Esophagus muscularis mucosa (tissue), 4 donors: ENCODE measurements at places on chromosomes 6 and 20. TPM values are rescaled to one million over a fixed set of nuclear protein-coding genes. Genes with fewer than 3 reads are reported as not detected.

SRSF12 gene
- 0.97 TPM for total RNA-seq

EFCAB8 gene
- not detected for total RNA-seq

GRCh38 chr20:16749573-16749972, 1.4 kb downstream of the OTOR start:
- no peaks in the 10 kb centered on the region for H3K27me3 ChIP-seq
- H3K4me3 ChIP-seq = no peak overlapping the region
- no peak for DNase-seq
- H3K27ac ChIP-seq = no peak overlapping the region
- no peaks in the 10 kb centered on the region for H3K4me1 ChIP-seq

DNA sequence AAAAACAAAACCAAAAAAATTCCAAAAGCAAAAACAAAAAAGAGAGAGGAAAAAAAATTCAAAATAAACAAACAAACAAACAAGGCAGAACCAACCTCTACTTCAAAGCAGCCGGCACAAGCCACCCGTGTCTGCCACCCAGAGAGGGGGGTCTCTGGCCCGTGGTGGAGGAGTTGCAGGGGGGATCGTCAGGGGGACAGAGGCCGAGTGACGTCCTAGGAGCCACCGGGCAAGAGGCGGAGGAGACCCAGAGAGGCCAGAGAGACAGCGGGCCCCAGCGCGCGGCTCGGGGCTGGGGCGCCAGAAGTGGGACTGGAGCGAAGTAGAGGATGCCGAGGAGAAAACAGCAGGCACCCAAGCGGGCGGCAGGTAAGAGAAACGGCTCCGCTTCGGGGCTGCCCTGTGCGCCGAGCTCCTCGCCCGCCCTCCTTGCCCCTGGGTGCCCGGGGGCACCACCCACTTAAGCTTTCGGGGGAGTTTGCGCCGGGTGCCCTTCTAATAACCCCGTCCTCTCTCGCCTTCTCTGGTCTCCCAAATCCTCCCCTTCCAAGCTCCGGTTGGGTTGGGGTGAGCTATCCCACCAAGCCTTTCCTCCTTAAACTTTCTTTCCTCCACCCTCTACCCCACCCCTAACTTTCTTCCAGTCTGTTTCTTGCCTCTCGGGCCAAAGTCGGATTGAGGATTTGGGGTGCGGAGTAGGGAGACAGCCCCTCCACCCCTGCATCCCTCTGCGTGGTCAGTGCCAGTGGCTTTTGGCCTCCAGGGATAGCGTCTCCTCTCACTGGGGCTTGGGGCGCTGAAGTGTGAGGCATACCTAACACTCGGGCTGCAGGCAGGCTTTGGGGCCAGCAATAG, 1.0 kb downstream of the TSHZ2 start:
- H3K4me1 ChIP-seq = no peaks in the 10 kb centered on the region
- peak overlapping the region; percentile 55 for H3K4me3 ChIP-seq
- DNase-seq = peak; percentile 83
- peak overlapping the region; percentile 77 for H3K27ac ChIP-seq
- no peaks in the 10 kb centered on the region for H3K36me3 ChIP-seq
- H3K27me3 ChIP-seq = peaks cover 7% of the 10 kb centered on the region

DNA sequence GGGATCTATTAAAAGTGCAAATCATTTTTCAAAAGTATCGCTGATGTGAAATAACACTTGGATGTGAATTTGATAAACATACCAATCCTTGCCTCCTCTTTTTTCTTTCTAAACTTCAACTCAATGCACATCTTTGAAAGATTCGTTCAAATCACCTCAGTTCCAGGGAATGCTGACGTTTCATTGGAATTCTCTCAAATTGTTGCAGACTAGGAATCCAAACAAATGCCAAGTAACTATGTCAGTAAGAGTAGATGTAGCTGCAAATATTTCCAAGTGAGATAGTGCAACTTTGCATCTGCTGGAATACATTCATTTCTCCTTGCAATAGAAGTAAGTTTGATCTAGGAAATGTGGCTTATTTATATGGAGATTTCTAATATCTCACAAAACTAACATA, 220.7 kb downstream of the FUT9 start:
- H3K27me3 ChIP-seq = no peaks in the 10 kb centered on the region
- no peaks in the 10 kb centered on the region for H3K36me3 ChIP-seq
- H3K27ac ChIP-seq = no peak overlapping the region
- H3K4me1 ChIP-seq = no peaks in the 10 kb centered on the region
- no peak for DNase-seq
- H3K4me3 ChIP-seq = no peak overlapping the region

GRCh38 chr6:138765896-138766655, 7.5 kb upstream of the CCDC28A start:
- H3K4me1 ChIP-seq = no peaks in the 10 kb centered on the region
- no peaks in the 10 kb centered on the region for H3K27me3 ChIP-seq
- no peaks in the 10 kb centered on the region for H3K36me3 ChIP-seq
- DNase-seq = no peak
- H3K4me3 ChIP-seq = no peak overlapping the region

- H3K4me1 ChIP-seq = no peaks in the 10 kb centered on the region
- H3K36me3 ChIP-seq = no peaks in the 10 kb centered on the region
- peaks cover 34% of the 10 kb centered on the region for H3K27me3 ChIP-seq
- no peak overlapping the region for H3K4me3 ChIP-seq
- no peak overlapping the region for H3K27ac ChIP-seq
These were observed 53.1 kb downstream of the PHACTR1 start for GRCh38 chr6:12769556-12770256.

TAF8 gene
- 35.2 TPM for total RNA-seq

HLA-DRB1 gene
- 28.2 TPM for total RNA-seq

OOEP gene
- total RNA-seq = not detected
